ENCODE measurements at places on chromosomes 6 and 20.
A peak's percentile ranks its signal among the peaks of the same experiment; 100 is the strongest.

DNA sequence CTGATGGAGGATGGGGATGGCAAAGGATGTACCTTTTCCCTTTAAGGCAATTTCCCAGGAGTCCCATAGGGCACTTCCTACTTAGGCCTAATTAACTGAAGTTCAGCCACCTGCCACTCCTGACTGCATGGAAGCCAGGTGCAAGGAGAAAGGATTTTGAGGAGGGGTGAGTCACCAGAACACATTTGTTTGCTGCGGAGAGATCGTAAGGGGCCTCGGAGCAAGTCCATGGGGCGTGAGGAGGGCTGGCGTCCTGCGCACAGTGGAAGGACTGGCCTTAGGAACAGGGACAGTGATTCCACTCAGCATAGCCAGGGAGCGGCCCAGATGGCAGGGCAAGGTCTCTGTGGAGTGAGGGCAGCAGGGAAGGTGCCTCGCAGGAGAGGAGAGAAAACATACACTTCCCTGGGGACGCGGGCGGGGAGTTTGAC is 11.8 kb upstream of the MAP1LC3A start:
- DNase-seq = peak; percentile 84

GRCh38 chr6:75301088-75301487 is 16.5 kb upstream of the TMEM30A start:
- no peak for DNase-seq

DNA sequence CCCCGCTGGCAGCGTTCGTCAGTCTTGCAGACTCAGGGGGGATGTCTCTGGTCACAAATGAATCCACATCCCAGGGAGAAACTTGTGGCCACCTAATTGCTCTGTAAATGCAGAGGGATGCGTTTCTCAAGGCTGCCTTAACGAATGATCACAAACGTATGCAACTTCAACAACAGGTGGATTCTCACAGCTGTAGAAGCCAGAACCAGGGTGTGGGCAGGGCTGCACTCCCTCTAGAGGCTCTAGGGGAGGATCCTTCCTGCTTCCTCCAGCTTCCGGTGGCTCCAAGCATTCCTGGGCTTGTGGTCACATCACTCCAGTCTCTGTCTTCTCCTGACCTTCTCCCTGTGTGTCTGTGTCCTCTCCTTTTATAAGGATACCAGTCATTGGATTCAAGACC is 3.3 kb upstream of the TAF4 start:
- no peak for DNase-seq

DNA sequence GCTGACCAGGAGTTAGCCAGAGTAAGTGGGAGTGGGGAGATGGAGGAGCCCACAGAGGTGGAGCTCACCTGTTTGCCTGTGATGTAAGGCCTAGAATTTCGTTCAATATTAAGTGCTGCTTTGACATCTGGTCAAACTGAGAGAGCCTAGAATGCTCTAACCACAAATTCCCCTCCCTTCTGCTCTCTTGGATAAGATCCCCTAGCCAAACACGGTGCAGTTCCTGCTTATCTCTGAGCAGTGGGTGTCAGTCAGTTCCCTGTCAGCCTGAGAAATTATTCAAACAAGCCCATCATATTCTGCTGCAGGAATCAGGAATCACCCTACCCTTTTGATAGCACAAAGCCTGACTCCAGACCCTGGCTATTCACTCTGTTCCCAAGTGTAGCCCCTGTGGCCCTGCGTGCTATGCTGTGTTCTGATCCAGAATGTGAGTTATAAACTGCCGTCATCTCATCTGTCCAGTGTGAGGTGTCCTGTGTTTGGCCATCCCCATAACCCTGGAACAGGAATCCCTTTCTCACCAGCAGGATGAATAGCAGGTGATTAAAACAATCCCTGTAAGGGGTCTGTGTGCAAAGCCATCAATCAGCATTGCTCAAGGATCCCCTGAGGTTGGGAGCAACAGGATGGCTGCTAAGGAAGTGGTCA is 31.8 kb upstream of the ZNF133 start:
- DNase-seq = no peak

DNA sequence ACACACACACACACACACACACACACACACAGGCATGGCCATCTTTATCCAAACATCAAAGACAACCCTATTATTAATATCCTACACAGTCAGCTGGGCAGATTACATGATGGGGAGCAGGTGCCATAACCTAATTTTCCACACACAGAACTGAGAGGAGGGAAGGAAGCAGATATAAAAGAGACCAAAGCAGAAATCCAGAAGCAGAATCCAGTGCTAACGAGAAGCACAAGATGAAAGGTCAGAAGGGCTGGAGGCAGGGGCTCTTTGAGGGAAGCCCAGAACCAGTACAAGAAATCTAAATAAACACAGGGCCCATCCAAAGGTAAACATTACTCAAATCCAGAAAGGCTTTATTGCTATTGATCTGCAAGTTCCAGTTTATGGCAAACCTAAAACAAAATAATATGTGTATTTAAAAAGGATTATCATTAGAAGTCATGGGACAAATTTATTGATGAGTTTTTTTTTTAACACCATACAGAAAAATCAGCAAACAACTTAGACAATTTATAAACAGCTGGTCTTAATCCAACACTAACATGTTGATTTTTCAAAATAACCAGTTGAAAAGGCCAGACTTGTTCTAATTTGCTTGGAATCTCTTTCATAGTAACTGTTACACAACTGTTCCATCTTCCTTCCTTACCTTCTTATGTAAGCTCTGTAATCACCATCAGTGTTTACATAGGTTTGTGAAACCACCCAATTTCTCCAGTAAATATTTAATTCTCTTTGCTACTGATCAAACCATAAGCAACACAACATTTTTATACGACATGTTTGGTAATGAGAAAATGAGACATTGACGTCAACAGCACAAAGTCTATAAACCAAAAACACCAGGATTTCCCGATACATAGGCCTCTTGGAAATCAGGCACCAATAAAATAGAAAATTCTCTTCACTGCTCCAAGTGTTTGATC is 34.2 kb downstream of the SLC23A2 start:
- no peak for DNase-seq

GRCh38 chr6:118263921-118264486 is 284.1 kb upstream of the PLN start:
- peak; percentile 25 for DNase-seq

GRCh38 chr20:11255860-11256259 is 582.1 kb upstream of the JAG1 start:
- DNase-seq = no peak

DNA sequence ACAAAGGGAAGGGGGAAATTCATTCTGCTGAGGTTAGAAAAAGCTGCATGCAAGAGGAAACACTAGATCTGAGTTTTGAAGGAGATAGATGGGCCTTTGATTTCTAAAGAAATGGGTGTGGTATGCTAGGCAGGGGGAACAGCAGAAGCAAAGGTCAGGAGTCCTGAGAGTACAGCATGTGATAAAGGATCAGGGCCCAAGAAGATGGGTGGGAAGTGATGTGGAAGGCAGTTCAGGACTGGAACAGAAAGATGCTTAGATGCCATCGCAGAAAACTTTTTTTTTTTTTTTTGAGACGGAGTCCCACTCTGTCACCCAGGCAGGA is 126.2 kb downstream of the ALDH8A1 start:
- DNase-seq = no peak

GRCh38 chr6:21064756-21065340 is 528.7 kb upstream of the SOX4 start:
- DNase-seq = no peak

GRCh38 chr6:44332585-44332984 is 9.9 kb upstream of the SPATS1 start:
- peak; percentile 86 for DNase-seq

DNA sequence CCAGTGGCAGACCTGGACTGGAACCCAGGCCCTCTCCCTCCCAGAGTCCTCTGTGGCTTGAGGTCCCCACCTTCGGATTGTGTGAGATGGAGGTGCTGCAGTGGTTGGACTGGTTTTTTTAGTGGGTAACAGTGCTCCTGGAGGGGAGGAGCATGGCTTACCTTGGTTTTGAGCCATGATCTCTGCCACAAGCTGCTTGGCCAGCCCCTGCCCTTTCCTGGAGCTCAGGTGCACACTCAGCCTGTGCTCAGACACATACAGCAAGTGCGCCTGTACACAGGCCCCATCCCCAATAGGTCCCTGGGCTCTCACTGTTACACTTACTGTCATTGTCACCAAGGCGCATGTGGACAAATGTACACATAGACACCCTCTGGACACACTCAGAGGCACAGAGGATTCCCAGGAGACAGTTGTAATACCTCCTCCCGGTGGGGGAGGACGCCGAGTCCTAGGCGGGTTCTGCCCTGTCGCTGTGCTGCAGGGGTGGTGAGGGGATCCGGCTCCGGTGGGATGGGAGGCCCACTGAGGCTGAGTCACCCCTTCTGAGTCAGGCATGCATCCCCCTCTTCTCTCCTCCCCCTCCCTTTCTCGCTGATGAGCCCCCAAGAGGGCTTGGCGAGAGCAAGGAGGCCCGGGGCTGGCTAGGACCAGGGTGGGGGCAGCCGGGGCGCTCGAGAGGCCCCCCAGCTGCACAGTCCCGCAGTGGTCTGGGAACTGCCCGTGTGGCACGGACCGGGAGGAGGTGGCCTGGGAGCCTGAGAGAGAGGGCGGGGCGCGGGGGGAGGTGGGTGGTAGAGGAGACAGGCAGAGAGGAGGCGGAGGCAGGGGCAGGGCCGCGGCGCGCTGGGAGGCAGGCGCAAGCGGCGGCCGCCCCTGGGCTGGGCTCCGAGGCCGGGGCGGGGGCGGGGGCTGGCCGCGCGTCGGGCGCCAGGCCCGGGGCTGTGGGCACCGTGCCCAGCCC is 522 bp upstream of the EPB41L1 start:
- peak; percentile 53 for DNase-seq

- no peak for DNase-seq
Measured at GRCh38 chr6:148720406-148720805, 26.4 kb upstream of the UST start.

GRCh38 chr20:49579874-49580812 is 12.2 kb upstream of the PTGIS start:
- DNase-seq = no peak

DNA sequence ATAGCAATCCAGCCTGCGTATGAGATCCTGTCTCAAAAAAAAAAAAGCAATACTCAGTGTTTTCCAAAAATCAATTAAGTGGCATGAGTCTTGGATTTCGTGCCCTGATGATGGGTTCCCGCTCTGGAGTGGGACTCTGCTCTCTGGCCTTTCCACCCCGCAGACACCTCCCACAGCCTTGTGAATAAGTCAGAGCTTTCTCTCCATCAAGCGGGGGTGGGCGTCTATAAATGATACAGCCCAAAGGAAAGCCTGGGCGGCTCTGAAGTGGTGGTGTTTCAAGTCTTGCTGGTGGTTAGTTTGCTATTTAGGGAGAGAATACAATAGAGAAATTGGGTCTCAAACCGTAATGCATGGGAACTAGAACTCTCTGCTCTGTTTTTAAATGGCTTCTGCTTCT is 52.5 kb upstream of the TAGAP start:
- DNase-seq = no peak

GRCh38 chr20:57483287-57484050 is 41.5 kb downstream of the CTCFL start:
- DNase-seq = no peak

DNA sequence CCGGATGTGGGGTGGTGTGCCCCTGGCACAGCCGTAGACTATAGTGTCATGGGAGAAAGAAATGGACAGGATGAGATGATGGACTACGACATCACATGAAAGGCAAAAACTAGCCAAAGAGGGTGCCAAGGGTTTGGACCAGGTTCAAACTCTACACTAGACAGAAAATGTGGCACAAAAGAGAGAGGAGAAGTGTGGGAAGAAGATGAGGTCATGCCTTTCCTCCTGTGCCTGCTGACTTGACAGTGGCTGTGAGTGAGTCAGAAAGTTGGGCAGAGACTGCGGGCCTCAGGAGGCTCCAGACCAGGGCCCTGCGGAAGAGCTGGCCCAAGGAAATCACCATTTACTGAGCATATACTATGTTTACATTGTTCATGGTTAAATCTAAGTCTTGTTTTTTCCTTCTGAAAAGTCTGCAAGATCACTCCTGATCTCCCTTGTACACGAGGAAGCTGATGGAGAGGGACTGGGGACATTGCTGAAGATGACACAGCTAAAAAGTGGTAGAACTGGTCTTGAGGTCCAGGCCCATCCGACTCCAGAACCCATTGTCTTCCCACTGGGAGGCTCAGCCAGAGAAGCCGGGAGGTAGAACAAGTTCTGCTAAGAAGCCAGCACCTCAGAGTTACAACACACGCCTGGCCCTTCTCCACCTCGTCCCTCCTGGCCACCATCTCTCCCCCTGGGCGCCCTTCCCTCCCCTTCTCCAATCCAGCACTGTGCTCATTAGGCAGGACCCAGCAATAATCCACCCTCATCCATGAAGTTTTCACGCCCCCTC is 35.6 kb downstream of the CNKSR3 start:
- no peak for DNase-seq
